A549 (cell line): ENCODE measurements at places on chromosomes 6 and 20. TPM values are rescaled to one million over a fixed set of nuclear protein-coding genes. Genes with fewer than 3 reads are reported as not detected.

DNA sequence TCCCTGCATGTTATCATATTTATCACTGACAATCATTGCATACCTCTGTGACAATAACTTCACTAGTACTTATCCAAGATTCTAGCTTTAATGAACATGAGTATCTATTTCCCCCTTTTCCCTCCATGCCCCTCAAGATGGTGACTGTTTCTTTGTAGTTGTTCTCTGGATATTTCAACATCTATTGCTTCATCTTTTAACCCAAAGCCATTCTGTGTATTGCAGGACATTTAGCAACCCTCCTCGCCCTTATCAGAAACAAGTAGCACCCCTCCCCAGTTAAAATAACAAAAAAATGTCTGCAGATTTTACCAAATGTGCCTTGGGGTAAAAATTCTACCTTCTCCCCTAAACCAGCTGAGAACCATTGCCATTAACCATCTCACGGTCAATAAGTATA is 979.8 kb upstream of the MANEA start:
- DNase-seq = no peak

DNA sequence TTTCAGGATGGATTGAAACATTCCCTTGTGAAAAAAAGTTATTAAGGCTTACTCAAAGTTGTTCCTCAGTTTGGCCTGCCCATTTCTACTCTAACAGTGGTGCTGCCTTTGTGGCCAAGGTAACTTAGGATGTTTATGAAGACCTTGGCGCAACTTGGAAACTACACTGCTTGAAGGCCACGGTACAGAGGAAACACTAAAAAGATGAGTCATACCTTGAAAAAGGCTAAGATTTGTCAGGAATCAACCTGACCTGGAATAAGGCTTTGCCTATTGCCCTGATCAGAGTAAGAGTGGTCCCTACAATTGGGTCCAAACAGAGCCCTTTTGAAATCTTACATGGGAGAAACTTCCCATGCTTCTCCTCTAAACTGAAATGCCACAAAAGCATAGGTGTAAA is 119.9 kb upstream of the MOCS1 start:
- DNase-seq = no peak

GRCh38 chr6:45667300-45667699 is 289.6 kb upstream of the SUPT3H start:
- DNase-seq = no peak

DNA sequence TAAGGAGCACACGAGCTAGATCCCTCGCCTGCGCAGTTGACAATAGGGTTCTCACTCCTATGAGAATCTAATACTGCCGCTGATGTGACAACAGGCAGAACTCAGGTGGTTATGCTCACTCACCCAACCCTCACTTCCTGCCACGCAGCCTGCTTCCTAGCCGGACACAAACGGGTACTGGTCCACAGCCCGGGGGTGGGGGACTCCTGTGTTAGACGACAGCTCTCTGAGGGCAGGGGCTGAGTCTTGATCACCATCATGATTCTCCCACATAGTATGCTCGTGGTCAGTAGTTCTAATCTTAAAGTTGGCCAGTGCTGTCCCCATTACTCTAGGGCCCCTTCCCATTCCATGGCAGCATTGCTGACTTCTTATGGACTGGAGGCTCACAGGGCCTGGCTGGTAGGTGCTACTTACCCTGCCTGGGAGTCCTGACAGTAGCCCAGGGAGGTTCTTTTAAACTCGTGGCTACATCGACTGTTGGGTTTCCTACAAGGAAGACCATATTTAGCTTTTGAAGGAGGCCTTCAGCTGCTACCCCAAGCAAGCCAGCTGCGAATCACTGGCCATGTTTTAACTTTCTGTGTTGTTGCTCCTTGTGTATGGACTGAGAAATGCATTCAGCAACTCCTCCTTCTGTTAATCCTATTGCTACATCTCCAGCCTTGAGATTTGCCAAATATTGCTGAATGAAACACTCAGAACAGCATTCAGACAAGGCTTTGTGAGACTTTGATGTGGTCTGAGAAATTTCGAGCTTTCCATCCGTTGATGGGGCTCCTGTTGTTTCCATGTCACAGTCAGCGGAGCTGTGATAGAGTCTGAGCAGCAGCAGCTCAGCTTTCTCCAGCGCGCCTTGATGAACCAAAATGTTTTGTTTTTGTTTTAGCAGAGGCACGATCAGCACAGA is 300.3 kb downstream of the NRN1 start:
- DNase-seq = no peak

DNA sequence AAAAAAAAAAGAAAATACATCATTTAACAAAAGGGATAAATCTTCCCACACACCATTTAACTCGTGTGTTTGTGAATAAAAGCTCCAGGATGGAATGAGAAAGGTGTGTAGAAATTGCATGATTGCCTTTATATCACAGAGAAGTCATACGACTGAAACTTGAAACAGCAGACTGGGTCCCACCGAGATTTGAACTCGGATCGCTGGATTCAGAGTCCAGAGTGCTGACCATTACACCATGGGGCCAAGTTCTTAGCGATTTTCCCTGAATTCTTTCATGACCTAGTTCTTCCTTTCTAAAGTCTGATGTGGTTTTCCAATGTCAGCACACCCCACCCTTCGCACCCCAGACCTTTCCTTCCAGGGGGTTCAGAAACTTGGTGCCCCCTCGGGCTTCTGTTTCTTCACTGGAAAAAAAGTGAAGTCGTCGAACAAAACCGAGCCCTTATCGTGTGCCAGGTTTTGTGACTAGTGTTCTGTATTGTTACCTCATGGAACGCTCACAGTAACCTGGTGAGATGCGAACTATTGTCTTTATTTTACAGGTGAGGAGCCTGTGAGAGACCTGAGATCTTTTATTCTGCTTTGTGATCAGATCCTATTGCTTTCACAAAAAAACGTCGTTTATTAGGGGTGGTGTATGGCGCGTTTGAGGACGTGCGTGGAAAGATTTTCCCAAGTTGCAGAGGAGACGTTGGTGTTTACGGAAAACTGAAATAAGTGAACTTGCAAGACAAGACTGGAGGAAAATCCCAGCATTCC is 120.8 kb downstream of the OR2B2 start:
- peak; percentile 47 for DNase-seq

DNA sequence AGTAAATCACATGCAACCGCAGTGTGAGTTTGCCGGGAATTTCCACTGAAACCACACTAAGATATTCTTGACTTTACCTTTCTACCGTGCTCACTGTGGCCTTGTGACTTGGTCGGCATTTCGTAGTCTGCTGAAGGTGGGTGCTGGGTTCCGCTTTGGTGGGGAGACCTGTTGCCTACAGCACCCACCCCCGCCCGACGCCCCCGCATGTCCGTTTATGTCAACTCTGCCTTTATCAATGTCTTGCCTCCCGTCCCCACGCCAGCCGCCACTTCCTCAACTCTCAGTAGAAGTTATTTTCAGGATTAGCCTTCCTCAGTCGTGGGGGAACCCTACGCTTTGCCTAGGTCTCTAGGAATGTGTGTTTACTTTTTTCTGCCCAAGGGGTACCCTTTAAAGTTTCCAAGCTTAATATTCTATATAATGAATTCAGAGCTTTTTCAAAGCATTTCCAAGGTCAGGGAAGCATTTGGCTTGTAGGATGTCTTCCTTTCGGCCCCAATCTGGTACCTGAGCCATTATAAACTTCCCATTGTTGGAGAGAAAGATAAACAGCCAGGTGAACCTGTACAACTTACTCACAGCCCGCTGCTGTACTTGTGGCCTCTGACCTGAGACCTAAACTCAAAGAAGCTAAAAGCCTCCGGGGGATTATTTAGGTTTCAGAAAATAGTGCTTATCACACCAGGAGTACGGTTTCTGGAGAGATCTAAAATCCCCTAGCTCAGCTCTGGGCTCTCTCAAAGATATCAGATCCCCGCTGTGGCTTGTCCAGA is 54.2 kb downstream of the TBC1D7 start:
- no peak for DNase-seq

- DNase-seq = no peak
Observed at GRCh38 chr6:124303971-124304370, 500.3 kb downstream of the NKAIN2 start.

DNA sequence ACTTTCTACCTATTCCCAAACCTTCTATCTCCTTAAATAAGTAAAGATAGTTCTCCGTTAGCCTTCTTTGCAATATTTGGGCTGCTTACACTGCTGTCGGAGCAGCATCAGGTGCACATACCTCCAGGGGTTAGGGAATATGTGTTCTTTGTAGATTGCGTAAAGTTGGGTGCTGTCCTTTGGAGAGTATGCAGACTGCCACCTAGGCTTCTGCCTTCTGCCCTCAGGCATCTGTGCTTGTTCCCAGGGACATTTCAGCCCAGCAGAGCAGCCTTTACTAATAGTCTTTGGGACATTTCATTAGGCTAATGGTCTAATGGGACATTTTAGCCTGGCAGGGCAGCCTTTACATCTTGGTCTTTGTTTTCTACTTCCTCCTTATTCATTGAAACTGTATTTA is 260.6 kb downstream of the TPBG start:
- no peak for DNase-seq

DNA sequence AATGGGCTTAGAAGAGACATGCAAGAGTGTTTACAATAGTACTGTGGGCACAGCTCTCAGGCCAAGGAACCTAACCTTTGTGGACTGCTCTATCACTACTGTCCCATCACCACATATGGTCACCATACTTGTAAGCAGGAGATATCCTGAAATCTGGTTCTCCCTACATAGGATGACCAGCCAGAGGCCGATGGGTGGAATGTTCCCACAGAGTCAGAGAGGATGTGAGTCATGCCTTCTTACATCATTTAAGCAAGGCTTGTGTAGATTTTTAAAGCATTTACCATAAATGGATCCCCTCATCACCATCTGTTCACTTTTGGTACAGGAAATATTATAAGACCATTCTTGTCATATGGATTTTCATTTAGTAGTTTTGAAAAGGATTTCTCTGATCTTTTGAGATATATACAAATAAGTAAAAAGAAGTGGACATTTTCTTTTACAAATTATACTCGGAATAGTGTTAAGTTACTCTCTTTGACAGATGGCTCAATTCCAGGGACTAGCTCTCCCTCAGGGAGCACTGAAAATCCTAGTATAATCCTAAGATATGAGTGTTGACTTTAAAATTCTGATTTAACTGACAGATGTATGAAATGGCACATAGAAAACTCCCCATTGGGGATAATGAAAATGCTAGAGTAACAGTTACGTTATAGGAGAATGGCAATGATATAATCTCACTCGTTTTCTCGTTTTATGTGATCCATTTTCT is 6.6 kb downstream of the HTR1B start:
- DNase-seq = peak; percentile 77

DNA sequence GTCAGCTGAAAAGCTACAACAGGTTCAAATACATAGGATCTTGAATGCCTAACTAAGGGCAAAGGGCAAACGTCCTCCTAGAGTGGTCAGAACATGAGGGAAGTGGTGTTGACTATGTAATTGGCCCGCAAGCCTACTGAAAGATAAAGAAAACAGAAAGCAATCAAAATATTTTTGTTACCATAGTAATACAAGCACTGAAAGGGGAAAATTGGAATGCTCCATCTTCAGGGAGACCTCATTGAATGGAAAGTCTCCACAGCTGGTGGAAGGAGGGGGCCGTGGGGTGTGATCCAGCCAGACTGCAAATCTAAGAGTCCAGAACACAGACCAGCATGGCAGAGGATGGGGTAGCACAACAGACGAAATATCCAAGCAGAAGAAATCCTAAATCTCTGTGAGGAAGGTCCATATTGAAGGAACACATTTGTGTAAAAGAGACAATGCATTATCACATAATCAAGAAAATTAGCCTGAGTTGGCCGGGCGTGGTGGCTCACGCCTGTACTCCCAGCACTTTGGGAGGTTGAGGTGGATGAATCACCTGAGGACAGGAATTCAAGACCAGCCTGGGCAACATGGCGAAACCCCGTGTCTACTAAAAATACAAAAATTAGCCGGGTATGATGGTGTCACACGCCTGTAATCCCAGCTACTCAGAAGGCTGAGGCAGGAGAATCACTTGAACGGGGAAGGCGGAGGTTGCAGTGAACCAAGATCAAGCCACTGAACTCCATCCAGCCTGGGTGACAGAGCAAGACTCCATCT is 39.5 kb downstream of the MTFR2 start:
- no peak for DNase-seq

GRCh38 chr6:67916399-67916798 is 718.7 kb upstream of the ADGRB3 start:
- DNase-seq = no peak

DNA sequence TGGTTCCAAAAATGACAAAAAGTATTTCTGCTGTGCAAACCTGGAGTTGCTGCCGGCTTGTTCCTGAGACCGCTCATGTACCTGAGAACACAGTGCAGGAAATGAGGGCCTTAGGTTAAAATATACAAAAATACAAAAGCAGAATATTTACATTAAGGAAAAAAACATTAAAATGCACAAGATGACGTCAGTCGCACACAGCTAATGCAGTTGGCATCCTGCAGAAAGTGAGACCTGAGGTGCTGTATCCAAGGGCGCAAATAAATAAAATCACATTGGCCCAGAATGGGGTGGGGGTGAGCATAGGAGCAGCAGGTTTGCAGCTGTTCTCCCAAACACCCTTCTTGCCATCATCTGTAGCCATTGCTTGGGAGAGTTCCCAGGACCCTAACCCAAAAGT is 310.6 kb upstream of the BTBD3 start:
- no peak for DNase-seq

GRCh38 chr20:61965606-61966491 is 99.8 kb downstream of the TAF4 start:
- no peak for DNase-seq

- DNase-seq = no peak
Observed at GRCh38 chr20:52454660-52455059, 263.1 kb upstream of the ZFP64 start.

GRCh38 chr6:35470663-35471120 is 2.5 kb downstream of the RPL10A start:
- no peak for DNase-seq

DNA sequence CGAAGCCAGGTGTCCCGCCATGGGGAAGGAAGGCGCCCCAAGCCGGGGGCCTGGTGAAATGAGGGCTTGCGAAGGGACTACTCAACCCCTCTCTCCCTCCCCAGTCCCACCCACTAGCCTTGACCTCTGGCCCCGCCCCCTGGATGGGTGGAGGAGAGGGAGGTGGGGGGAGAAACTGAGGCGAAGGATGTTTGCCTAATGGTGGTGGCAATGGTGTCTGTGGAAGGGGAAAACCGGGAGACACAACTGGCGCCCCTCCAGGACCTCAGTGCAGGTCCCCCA is at the start of gene POU5F1:
POU5F1 (minus strand) TSS at position 83 of the 282 bp plus-strand sequence; CDS start at position 21, 62 bp downstream.
- no peak for DNase-seq

- DNase-seq = no peak
Observed at GRCh38 chr6:218153-219018, 73.9 kb upstream of the DUSP22 start.

Gene RAB32
- polyA plus RNA-seq = 30.1 to 34.2 TPM (median 31.0 TPM) in 3 replicates

Gene KHDC1L
- polyA plus RNA-seq = 0.31 TPM in 1 of 3 replicates, not detected in the others

Gene CDC40
- polyA plus RNA-seq = 11.4 to 11.7 TPM (median 11.6 TPM) in 3 replicates

Gene RUNX2
- polyA plus RNA-seq = 0.83 to 0.94 TPM (median 0.83 TPM) in 3 replicates
